ENCODE measurements at places on chromosomes 7 and 10.

DNA sequence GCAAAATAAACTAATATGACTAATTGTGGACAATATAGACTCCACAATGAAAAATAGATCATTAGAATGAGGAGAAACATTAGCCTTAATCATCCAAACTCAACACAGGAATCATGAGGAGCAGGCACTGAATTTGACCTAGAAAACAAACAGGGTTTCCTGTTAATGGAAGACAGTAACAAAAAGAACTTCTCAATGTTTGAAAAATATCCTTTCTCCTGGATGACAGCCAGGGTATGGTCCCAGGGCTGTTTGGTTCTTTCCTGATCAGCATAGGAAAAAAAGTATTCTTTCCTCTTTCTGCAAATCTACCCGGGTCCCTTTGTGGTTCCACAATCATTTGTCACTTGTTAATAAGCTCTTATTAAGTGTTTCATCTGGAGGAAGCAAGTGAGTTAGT, 145.3 kb upstream of the SVIL start:
- no peak for DNase-seq

GRCh38 chr10:125103924-125104323, 56.4 kb downstream of the CTBP2 start:
- DNase-seq: no peak

DNA sequence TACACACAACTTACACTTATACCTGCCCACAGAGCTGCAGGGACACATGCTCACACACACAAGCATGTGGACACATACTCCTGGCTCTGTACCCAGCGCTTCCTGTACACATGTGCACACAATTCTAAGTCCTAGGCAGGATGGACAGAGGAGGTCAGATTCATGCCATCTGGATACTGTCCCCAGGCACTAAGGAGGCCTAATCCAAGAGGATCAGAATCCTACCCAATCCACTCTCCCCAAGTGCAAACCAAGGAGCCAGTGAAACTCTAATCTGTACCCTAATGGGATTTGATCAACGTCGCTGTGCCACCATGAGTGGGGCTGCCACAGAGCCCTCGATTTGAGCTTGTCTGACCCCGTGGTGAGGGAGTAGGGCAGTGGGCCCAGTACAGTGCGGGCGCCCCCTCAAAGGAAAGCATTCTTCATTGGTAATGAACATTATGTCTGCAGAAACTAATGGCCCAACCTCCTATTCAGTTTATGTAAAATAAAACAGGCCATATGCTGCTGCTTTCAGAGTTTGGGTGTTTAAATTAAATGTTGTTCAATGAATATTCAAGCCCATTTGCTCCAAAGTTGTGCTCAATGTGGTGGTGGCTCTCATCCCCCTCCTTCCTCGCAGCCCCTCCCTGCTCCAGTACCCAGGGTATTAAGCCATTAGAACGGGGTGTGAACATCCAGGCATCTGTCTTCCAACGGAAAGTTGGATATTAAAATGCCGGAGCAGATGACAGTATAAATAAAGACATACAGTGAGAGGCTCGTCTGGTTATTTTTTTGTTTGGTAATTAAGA, 26.4 kb downstream of the RPS24 start:
- DNase-seq: no peak

DNA sequence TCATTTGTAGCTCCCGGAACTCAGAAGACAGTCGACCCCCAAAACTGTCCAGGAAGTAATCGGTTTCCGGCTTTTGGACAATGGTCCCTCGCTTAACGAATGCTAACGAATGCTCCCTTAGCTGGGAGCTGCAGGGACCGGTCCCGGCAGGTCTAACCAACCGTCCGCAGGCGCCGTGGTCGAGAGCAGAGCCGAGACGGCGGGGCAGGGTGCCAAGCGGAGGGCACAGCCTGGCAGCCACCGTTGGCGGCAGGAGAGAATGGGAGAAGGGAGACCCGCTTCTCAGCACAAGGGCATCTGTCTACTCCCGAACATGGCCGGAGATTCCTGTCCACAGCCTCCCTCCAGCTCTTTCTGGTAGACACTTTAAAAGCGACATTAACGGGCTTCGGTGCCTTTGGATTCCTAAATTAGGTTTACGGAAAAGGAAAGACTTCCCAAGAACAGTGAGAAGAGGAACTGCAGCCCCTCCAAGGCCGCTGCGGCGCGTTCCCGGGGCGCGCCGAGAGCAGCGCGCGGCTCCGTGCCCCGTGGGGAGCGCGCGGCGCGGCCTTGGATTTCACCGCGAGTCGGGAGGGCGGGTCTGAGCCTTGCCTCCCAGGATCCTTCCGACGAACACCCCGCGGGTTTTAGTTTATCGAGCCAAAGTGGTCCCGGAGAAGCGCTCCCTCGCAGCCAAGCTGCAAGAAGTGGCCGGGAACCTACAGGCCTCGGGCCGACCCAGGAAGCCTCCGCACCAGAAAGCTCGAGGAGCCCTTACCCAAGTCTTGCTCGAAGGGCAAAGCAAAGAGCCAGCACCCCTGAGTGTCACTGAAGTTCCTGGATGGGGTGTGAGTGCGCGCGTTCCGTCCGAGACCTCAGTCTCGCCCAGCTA, 3.6 kb upstream of the TBX20 start:
- no peak for DNase-seq

GRCh38 chr7:100102950-100103840, 1.8 kb downstream of the AP4M1 start:
- DNase-seq: no peak

DNA sequence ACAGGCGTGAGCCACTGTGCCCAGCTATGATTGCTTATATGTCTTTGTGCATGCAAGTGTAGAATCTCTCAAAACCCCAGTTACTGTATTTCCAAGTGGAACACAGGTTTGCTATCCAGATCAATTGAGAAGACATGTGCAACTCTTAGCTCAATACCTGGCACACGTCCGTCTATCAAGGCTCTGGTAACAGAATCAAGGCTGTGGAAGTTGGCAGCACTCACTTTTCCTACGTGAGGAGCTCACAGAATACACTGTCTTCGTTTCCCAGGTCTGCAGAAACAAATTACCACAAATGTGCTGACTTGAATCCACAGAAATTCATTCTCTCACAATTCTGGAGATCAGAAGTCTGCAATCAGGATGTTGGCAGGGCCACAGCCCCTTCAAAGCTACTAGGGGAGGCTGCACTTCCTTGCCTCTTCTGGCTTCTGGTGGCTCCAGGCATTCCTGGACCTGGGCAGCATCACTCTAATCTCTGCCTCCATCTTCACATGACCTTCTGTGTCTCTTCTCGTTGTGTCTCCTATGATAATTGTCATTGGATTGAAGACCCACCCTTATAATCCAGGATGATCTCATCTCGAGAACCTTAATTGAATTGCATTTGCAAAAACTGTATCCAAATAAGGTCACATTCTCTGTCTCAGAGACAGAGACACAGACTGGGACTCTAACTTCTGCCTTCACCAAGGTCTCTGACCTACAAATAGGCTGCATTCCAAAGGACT, 84.8 kb upstream of the C7orf33 start:
- DNase-seq: no peak

DNA sequence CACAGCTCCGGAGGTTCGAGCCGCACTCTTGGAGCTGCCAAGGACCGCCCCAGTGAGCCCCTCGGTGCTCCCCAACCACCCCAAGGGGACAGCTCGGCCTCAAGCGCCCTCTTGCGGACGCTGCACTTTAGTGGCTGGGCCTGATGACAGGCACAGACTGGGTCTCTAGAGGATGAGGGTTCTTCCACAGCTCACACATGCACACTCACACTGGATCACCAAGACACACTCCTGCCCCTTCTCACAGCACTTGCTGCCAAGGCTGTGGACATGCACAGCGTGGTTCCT, 2.1 kb downstream of the RET start:
- DNase-seq: peak; percentile 47

- DNase-seq: no peak
These were observed 232.9 kb upstream of the PHF14 start for GRCh38 chr7:10740805-10741204.

- no peak for DNase-seq
These were observed 7.3 kb downstream of the AASS start for GRCh38 chr7:122136639-122137245.

GRCh38 chr7:84712374-84713121, 474.3 kb downstream of the SEMA3D start:
- DNase-seq: no peak

DNA sequence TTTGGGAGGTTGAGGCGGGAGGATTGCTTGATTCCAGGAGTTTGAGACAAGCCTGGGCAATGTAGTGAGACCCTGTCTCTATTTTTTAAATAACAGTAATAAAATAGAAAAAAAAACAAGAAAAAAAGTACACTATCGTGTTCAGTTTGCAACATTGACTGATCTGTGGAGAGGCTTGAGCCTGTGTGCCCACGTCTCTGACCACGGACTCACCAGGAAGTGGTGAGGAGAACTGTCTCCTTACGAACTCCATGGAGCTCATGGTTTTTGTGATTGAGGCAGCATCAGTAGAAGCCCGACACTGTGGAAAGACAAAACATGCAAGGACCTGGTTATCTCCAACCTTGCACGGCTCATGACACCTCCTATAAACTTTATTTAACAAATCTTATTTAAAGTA, 23.9 kb upstream of the DNAJB6 start:
- DNase-seq: no peak

GRCh38 chr10:62681211-62681940, 123.1 kb upstream of the ADO start:
- DNase-seq: peak; percentile 95

GRCh38 chr10:15518250-15518649, 147.2 kb upstream of the FAM171A1 start:
- DNase-seq: no peak

GRCh38 chr10:16681521-16681920, 135.7 kb downstream of the RSU1 start:
- peak; percentile 13 for DNase-seq

- DNase-seq: no peak
These were observed 30.6 kb downstream of the SUFU start for GRCh38 chr10:102534333-102534732.

GRCh38 chr7:7569615-7570014, 2.9 kb downstream of the MIOS start:
- DNase-seq: no peak

DNA sequence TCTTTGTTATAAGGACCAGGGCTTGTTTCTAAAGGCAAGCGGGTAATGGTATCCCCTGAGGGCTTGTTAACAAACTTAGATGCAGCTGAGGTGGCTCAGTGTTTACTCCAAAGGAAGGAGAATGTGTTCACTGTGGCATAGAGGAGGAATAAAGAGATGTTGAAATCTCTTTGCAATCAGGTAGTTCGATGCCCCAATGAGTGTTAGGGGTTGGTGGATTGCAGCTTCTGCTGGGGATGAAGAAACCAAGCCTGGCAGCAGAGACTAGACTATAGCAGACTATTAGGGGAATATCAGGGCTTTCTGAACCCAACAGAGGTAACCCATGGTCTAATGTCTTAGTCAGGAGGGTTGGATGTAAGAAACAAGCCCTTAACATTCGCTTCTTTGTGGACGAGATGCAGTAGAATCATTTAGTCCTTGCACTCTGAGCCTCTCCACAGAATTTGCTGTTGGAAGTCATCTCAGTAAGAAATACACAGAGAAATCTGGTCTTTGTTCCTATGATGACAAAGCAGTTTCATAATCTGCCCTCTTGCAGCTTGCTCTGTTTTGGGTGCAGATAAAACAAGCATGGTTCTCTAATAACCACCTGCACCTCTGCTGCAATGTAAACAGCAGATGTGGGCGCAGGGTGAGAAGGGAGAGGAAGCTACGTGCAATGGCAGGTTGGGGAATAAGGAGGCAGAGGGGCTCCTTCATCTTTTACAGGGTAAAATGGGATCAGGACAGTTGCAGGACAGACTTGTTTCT, 108.6 kb downstream of the NRF1 start:
- no peak for DNase-seq

DNA sequence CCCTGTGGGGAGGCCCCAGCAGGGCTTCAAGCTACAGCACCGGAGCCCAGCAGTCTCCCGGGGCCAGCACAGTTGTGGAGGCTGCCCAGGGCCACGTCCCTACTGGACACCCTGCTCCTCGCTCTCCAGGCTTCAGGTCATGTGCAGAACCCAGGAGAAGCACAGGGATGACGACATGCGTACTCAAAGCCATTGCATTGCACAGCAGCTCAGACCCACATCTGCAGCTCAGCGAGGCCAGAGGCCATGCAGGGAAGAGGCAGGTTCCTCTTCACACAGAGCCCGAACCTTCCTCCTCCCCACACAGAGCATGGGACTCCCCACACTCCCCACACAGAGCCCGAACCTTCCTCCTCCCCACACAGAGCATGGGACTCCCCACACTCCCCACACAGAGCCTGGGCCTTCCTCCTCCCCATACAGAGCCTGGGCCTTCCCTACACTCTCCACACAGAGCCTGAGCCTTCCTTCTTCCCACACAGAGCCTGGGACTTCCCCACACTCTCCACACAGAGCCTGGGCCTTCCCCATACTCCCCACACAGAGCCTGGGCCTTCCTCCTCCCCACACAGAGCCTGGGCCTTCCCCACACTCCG, 12.3 kb downstream of the CFAP46 start:
- peak; percentile 38 for DNase-seq

DNA sequence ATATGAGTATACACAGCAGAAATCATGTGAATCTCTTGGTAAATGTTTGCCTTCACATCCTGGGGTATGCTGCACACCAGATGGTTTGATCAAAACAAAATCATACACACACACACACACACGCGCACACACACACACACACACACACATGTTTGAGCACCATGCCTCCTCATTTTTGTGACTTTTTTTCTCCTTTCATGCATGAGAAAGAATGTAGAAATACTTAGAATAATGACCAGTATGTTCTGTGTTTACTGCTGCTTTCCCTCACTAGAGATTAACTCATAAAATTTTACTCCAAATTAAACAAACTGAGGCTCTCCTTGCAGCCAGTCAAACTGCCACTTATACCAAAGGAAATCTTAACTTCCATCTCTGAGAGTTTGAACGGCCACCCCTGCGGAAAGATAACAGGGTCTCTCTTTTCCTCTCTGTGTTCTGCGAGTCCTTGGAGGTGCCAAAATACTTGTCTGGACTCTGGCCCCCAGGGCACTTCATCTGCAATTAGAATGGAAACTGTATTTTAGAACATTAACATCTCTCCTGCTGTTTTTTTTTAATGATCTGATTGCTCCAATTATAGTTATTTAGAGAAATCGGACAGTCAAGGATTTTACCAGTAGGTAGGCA, 320.8 kb upstream of the NFE2L3 start:
- DNase-seq: no peak

GRCh38 chr7:120955577-120956149, 5.1 kb downstream of the ING3 start:
- DNase-seq: no peak

- DNase-seq: peak; percentile 29
These were observed 189.2 kb upstream of the PODXL start for GRCh38 chr7:131745390-131746248.

All from activated CD8-positive, alpha-beta T cell treated with anti-CD3 and anti-CD28 coated beads for 36 hours (primary cell).